Stimulated activated CD4-positive, alpha-beta T cell treated with anti-CD3 and anti-CD28 coated beads, TNF-alpha, amount 100 ng/mL, for 4 hours (primary cell): ENCODE measurements at places on chromosomes 12 and 14.

GRCh38 chr14:104844306-104845032 lies 20.6 kb upstream of the CEP170B start:
- no peak for DNase-seq

DNA sequence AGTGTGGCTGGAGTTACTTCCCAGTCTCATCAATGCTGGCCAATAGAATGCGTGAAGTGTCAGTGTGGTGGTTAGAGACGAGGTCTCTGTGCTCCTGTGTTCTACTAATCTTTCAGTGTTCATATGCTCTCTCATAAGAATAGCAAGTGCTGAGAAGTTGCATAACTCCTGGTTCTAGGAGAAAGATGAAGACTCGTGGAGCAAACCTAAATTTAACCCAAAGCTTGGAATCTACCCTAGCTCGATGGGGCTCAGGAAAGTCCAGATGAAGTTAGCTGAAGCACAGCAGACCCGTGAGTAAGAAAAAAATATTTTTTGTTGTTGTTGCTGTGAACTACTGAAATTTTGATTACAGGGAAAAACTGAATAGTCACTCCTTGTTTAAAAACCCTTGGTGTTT lies 412.6 kb downstream of the APAF1 start:
- no peak for DNase-seq

DNA sequence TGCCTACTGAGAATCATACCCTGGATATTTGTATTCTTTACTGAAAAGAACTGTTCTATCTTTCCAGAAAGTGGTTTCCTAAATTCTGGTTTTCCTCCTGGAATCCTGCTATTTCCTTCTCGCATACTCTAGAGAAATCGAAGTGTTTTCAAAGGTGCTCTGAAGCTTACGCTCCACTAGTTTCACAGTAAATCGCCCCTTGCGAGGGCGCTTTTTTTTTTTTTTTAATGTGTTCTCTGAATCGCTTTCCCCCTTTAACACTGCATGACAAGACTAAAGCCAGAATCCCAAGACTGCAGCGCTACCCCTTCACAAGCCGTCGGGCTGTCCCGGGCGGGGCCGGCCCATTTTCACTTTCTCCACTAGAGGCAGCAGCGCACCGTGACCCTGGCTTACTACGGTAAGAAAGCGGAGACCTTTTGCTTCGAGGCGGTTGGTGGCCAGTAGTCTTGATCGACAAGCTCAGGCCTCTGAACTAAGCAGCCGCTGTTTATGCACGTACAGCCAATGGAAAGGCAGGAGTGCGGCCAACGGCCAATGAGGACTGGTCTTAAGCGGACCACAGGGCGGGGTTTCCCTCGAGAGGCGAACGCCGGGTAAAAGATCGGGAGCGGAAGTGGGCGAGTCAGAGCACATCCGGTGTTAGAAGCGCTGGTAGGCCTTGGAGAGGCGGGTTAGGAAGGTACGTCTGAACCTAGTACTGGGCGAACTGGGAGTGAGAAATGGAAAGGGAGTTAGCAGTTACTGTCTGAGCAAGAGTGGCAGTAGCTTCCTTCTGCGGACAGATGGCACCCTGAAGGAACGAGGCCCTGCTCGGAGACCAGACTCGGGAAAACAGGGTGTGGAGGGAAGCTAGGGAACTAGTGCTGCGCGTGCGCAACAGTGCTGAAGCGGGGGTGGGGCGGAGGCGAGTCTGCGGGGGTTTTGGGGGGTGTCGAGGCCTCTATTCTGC lies at the start of gene TMBIM6:
TMBIM6 (plus strand) TSS at position 628 of the 952 bp plus-strand sequence. CDS start 10,937 bp downstream, outside the sequence.
- peak; percentile 88 for DNase-seq

DNA sequence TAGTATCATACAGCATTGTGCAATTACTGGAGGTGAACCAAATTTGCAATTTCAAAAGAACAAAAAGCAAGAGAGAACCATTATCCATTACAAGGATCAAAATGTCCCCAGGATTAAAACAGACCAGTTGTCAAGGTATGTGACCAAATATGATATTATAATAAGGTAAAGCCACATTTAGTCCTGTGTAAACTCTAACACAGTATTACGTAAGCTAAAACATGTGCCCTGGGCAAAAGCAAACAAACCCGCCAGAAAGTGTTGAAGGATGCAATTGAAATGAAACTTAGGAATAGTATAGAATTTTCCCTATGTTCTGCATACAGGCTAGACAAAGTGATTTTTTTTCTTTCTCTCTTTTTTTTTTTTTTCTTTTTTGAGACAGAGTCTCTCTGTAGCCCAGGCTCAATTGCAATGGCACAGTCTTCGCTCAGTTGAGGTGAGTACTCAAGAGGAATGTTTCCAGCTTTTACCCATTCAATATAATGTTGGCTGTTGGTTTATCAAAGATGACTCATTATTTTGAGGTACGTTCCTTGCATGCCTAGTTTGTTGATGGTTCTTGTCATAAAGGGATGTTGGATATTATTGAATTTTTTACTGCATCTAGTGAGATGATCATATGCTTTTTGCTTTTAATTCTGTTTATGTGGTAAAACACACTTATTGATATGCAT lies 137.1 kb upstream of the FOXG1 start:
- no peak for DNase-seq

- DNase-seq, result no peak
Measured at GRCh38 chr14:100325958-100326357, 2.8 kb downstream of the SLC25A47 start.

- DNase-seq, result no peak
Measured at GRCh38 chr12:23895792-23896218, 53.7 kb downstream of the SOX5 start.

GRCh38 chr12:107929436-107929835 lies 154.9 kb downstream of the ASCL4 start:
- DNase-seq, result no peak

DNA sequence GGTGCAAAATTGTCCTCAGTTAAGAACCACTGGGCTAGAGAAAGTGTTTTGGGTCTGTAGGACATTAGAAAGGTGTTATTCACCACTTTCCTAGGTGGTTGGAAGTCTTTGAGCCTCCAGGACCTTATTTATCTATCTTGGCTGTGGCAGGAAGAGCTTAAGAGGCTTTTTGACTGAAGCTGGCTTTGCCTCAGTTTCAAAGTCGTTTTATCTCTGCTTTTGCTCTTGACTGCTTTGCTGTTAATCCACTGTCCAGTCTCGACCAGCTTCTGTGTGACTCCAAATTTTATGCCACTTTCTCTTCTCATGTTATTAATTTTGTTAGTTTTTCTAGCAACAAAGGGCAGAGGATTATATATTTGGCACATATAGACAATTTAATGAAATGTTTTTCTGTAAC lies 60.3 kb downstream of the PPHLN1 start:
- no peak for DNase-seq

GRCh38 chr12:32420356-32420755 lies 21.0 kb downstream of the FGD4 start:
- DNase-seq, result no peak

- DNase-seq, result no peak
Measured at GRCh38 chr12:100433701-100434100, 40.0 kb upstream of the NR1H4 start.

- no peak for DNase-seq
Measured at GRCh38 chr12:1494856-1495255, 99.5 kb downstream of the FBXL14 start.

DNA sequence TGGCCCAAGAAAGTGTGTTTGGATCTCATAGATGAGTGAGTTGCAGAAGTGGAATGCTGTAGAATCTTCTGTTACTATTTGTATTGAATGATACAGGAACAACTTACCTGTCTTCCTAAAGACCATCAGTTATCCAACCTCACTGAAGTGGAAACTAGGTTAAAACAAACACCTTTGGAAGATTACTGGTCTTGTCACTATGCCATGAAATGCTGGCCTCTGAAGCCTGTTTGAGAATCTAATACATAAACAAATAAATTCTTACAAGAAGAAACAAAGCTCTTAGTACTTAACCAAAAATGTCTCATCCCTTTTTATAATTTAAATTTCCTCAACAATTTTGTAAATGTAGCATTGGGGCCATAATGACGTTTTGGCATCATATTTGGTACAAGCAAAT lies 155.2 kb downstream of the FBXL14 start:
- DNase-seq, result no peak

DNA sequence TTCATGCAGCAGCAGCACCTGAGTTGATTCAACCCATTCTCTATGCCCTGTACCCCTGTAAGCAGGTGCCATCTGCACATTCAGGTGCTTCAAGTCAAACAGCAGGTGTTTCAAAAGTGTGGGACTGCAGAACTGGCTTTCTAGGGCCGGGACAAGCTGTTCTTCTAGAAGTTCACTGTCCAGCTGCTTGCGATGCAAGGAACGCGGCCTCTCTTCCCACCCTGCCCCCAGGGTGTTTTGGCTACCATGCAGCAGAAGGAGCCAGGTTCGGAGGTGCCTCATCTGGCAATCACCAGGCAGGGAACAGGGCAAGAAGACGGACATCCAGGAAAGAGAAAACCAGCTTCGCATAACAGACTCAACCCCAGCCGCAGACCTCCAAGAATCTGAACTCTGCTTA lies 35.2 kb downstream of the TMEM132D start:
- DNase-seq, result no peak

- DNase-seq, result no peak
Measured at GRCh38 chr14:25431211-25432076, 381.5 kb upstream of the STXBP6 start.

DNA sequence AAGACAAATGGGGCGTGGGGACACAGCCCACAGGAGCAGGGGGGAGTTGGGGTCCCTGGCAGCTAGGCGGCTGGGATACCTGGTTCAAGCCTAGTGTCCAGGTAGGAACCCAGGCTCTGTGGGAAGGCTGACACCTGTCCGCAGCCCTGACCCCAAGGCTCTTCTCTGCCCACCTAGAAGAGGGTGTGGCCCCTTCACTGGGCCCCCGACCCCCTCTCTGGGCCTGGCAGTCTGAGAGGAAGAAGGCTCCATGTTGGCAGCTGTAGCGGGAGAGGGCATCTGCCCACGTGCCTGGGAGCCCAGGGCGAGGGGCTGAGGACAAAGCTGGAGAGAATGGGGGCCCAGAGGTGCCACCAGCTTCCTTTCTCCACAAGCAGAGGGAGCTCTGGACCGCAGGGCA lies 10.5 kb downstream of the CHGA start:
- no peak for DNase-seq

GRCh38 chr12:46217541-46218321 lies 51.1 kb downstream of the SLC38A1 start:
- DNase-seq, result no peak

DNA sequence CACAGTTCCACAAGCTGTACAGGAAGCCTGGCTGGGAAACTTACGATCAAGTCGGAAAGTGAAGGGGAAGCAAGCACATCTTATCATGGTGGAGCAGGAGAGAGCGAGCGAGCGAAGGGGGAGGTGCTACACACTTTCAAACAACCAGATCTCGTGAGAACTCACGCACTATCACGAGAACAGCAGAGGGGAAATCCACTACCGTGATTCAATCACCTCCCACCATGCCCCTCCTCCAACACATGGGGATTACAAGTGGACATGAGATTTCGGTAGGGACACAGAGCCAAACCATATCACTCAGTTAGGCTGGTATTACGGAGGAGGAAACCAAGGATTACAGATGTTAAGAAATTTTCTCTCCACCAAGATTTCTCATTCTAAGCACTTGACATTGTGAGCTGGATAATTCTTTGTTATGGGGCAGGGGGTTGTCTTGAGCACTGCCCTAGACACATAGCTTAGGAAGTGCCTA lies 262.0 kb upstream of the G2E3 start:
- no peak for DNase-seq

- no peak for DNase-seq
Measured at GRCh38 chr12:1977588-1977987, 26.7 kb downstream of the DCP1B start.

GRCh38 chr12:123280971-123281370 lies 9.3 kb upstream of the CDK2AP1 start:
- DNase-seq, result no peak

DNA sequence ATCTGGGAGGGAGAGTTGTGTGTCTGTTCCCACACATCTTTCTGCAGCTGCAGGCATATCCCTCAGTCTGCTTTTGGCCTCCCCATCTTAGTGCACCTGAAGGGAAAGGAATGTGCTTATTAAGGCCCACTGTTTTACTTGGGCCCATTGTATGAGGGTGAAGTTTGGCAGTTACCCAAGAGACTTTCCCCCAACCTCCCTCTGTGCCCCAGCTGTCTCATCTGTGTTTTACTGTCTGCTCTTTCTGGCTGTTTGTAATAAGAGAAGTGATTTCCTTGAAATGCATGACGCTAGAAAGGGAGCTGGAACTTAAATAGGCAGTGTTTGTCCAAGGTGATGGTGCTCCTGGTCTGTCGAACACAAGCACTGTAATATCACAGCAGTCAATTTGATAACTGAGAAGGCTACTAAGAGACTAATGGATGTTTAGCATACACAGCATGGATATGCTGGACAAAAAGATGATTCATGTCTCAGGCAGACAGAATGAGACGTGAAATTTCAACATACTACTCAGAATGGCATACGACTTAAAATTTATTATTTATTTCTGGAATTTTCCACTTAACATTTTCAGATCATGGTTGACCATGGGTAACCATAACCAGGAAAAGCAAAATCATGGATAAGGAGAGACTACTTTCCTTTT lies 43.6 kb downstream of the FSCB start:
- DNase-seq, result no peak

GRCh38 chr12:47636908-47637780 lies 68.7 kb downstream of the RPAP3 start:
- peak; percentile 15 for DNase-seq
